ENCODE measurements at places on chromosomes 2 and 18.

DNA sequence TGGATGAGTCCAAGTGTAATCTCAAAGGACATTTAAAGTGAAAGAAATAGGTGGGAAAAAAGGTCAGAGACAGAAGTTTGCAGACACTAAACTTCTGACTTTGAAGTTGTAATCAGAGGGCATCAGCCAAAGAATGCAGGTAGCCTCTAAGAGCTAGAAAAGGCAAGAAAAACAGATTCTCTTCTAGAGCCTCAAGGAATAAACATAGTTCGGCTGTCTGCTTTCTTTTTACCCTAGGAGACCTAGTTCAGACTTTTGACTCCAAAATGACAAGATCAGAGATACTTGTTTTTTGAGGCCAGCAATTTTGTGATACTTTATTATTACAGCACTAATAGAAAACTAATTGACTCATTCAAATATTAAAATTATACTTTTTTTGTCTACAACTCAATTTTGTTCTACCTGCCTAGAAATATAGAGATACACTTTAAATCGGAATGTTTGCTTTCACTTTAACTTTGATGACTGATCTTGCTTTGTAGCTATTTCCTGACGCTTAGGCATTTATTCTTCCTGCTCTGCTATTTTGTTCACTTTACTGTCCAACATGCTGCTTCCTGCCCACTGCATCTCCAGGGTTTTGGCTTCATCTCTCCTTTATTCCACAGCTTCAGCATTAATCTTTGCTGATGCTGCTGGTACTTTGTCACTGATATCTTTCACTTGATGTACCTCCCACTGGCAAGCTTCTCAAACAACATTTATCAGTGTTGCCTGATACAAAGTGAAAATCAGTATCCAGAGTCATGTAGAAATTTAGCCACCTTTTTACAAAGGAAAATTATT, 272.5 kb downstream of the DSEL start:
- DNase-seq, result no peak

DNA sequence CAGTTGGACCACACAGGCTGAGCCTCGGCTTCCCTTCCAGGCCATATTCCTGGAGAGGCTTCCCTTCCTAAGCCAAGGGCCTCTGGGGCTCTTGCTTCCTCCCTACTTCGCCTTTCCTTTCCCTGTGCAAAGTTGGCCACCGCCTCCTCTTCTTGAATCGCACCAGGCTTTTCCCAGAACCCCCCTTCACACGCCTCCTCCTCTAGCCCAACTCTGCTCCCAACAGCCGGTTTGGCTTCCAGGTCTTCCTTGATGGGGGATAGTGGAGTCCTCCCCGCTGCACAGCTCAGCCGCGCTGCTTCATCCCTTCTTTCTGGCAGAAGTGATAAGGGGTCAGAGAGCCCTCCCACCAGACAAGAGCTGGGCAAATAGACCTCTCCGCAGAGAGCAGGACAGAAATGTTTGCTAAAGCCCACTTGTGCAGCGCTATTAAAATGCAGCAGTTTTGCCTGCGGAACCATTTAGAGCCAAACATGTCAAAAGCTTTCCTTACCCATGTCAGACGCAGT, 56.4 kb downstream of the SNORC start:
- DNase-seq, result no peak

DNA sequence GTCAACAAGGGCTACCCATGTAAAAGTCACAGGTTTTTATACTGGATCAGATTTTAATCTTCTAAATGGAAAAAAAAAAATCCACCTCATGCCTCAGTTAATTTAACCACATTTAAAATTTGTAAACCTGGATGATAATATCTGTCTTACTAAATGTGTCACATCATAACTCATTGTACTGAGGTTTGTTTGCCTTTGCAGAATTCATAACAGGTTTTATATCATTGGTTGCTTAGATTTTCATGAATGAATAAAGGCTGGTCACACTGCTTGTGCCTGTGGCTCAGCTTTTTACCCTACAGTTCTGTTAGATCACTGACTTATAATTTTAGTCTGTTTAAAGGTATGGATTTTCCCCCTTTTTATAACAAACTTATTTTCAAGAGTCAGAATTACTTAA, 48.9 kb downstream of the PSMD14 start:
- DNase-seq, result no peak

- DNase-seq, result no peak
These were observed 124.5 kb downstream of the CMPK2 start for GRCh38 chr2:6741229-6741628.

DNA sequence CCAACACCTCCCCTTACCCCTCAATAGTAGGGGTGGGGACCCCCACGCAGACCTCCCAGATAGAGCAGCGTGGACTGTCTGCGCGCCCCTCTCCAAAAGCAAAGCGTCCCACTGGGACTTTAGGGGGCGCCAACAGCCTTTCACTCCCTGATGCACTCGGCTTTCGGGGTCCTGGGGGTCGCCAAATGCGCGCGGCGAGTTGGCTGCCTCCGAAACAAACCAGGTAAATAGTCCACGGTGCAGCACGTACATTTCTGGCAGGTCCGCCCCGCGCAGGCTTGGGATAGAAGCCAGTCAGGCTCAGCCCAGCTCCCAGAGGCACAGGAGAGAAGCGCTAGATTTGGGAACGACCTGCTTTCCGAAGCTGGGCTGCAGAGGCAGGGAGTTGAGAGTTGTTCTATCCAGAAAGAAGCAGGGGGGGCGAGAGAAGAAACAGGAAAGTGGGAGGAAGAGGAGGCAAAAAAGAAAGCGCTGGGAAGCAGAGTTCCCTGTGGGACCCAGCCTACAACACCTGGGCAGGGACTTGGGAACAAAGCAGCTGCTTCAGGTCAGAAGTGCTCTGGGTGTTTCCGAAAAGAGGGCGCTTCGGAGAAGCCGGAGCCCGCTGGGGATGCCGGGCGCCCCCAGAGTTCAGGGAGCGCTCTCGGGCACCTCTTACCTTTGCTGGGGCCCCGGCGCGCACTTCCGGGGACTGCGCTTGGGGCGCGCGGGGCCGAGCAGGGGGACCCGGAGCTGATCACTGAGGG, 544 bp downstream of the EVA1A start:
- no peak for DNase-seq

GRCh38 chr2:233449081-233449901, 95.0 kb downstream of the DGKD start:
- DNase-seq, result no peak

DNA sequence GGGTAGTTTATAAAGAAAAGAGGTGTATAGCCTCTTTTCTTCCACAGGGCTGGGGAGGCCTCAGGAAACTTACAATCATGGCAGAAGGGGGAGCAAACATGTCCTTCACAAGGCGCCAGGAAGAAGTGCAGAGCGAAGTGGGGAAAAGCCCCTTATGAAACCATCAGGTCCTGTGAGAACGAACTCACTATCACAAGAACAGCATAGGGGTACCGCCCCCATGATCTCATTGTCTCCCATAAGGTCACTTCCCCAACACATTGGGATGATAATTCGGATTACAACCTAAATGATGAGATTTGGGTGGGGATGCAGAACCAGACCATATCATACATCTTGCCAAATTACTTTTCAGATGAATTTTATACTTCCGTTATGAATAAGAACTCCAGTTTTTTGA, 32.4 kb downstream of the RALB start:
- DNase-seq, result no peak
